ENCODE measurements at places on chromosomes 2 and 18.

DNA sequence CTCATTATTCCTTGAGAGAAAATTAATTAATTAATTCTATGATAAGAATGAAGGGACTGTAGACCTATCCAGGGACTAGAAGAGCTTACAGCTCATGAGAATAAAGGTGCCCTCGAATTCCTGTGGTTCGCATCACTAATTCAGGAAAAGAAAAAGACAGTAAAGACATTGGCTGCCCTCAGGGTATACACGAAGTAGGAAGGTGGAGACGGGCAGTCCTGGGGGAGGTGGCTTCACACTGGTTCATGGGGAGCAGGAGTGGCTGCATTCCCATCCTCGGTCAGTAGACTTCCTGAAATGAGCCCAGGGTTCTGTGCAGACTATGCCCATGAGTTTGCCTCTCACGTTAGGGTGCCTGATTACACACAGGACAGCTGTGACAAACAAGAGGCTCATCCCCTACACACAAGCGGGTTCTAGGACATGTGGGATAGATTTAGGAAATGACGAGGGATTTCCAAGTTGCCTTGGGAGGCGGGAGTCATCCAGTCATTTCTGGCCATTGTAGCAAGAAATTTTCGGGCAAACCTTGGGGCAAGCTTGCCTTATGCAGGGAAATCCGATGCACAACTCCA is 282.2 kb downstream of the CYP26B1 start:
- DNase-seq, result no peak

- DNase-seq, result no peak
Measured at GRCh38 chr2:168501466-168502065, 45.5 kb downstream of the CERS6 start.

DNA sequence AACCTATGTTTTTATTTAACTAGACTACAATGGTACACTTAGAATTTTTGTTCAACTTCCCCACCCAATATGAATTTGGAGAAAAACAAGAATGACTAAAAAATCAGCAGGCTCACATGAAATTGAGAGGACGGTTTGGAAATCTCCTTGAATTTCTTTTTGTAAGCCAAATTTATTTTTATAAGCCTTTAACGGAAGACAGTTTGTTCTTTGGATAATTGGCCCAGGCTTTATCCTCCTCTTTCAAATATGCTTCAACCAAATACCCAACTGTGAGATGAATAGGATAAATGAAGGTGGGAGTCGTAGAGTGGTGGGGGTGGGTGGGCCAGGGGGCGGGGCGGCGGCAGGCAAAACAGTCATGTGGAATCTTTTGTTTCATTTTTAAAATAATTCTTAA is 60.6 kb downstream of the FMNL2 start:
- no peak for DNase-seq

GRCh38 chr2:187873132-187873531 is 318.9 kb upstream of the TFPI start:
- no peak for DNase-seq

DNA sequence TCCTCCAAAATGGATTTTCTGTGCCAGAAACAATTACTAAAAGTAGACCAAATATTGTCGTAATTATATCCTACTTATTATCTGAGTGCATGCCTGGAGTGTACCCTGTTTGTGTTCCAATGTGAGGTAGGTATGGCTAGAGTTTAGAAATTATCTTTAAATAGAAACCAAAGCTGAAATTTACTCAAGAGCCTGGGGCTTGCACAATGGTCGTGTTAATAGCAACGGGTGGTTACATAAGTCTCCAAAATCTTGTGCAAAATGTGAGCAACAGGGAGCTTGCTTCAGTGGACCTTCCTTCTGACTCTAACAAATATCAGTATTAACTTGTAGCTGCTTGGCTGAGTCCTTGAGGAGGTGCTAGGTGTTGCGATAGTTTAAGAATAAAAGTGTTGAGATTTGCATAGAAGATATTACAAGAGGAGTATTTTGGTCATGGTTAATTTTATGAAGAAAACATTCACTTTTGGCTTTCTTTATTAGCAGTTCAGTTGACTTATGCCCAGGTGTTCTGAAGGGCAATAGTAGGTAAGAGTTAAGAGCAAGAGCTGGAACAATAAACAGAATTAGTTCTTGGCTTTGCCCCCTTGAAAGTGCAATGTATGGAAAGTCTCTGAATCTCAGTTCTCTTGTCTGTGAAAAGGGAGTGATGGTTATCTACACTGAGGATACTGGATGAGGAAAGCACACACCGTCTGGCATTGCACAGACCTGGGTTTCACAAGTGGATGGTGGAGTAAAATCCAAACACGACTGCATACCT is 4.6 kb downstream of the CXCR4 start:
- DNase-seq, result no peak

DNA sequence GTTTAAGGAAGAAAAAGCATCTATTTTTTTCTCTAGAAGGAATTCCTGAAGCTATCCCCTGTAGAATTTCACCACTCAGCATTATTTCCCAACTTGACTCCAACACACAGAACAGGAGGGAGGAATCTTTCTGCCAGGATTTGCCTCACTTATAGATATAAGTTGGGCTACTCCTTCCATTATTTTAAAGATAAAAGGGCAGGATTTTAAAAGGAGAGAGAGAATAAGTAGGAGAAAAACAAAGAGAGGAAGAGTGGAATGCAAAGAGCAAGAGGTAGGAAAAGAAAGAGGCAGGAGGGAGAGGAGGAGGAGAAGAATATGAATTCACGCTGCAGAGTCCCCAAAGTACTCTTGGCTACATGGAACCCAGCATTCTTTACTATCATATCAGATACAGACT is 182.5 kb downstream of the TCF4 start:
- DNase-seq, result no peak

DNA sequence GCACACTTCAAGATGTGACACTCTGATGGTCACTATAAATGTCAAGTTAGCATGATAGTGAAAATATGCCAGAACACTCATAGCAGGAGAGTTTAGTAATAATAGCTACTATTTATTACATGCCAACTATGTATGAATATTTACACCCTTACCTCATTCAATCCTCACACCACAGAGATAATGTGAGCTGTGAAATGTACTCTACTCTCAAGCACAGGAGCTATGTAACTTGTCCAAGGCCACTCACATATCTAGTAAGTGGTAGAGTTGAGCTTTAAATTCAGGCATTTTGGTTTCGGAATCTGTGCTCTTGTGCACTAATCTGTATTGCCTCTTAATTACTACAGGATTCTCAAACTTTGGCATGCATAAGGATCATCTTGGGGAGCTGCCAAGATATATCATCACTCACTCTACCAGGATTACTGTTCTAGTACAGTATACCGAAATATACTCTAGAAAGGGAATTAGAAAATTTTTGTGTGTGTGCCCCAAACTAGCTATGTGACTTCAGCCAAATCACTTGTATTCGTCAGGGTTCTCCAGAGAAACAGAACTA is 154.3 kb downstream of the PLCL1 start:
- DNase-seq, result no peak

DNA sequence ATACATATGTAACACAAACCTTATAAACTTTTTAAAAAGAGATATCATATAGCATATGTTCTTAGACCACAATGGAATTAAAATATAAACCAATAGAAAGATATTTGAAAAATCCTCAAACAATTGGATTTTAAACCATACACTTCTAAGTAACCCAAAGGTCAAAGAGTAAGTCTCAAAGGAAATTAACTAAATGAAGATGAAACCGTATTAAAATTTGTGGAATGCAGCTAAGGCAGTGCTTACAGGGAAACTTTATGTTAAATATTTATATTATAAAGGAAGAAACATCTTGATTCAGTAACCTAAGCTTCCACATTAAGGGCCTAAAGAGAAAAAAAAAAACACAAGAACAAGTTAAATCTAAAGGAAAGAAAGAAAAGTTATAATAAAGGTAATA is 966.1 kb downstream of the SLC4A3 start:
- no peak for DNase-seq

DNA sequence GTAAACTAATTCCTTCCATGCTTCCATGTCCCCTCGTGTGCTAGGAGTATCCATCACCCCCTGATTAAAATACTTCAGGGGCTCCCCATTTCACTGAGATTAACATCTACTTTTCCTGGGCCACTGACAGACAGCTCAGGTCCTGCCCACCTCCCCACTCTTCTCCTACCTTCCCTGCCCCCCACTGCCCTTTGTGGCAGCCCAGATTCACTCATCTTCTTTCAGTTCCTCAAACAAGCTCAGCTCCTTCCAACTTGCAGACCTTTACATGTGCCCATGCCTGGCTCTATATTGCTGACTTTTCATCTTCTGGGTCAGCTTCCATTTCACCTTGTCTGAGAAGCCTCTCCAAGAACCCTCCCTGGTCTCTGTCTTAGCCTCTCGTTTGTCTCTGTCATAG is 12.0 kb downstream of the RUFY4 start:
- no peak for DNase-seq

- DNase-seq, result peak; percentile 90
Measured at GRCh38 chr18:8787794-8788193, 82.4 kb downstream of the MTCL1 start.

DNA sequence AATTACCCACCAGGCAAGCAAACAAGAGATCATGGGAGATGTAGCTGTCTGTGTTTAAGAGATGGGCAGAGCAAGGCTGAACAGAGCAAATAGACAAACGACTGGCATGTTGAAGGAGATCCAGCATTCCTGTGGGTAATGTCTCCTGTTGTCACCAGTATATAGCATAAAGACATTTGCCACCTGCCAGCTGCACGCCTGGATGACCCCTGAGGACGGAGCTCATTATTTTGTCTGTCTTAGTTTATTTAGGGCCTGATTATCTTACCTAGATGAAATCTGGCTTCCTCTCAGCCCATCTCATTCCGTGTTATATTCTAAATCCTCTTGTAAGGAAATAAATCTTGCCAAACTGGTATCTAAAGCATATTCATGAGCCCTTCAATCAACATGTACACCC is 510.3 kb upstream of the LINC00305 start:
- DNase-seq, result no peak

DNA sequence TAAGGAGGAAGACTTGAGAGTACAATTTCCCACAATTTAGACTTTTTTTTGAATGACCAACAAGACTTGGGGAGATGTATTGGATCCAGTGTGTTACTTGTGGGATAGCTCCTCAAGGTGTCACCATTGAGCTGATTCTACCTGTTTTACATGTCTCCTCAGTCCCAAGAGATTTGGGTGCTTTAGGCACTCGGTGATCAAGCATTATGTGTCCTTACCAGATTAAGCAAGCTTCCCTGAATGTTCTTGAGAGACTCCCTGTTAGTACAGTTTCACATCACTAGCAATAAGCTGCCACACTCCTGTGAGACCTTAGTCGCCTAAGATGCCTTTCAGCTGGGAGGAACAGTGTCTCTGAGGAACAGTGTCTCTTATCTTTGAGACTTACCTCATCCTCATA is 384.3 kb upstream of the SYT4 start:
- no peak for DNase-seq

DNA sequence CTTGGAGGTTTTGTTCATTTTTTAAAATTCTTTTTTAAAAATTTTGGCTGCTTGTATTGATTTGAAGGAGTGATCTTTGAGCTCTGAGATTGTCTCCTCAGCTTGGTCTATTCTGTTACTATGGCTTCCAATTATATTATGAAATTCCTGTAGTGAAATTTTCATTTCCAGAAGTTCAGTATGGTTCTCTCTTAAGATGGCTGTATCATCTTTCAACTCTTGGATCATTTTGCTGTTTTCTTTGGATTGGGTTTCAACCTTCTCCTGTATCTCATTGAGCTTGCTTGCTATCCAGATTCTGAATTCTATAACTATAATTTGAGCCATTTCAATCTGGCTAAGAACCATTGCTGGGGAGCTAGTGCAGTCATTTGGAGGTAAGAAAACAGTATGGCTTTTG is 270.8 kb upstream of the NT5C1B start:
- no peak for DNase-seq

GRCh38 chr18:80200171-80200931 is 47.0 kb downstream of the PARD6G start:
- DNase-seq, result peak; percentile 88

DNA sequence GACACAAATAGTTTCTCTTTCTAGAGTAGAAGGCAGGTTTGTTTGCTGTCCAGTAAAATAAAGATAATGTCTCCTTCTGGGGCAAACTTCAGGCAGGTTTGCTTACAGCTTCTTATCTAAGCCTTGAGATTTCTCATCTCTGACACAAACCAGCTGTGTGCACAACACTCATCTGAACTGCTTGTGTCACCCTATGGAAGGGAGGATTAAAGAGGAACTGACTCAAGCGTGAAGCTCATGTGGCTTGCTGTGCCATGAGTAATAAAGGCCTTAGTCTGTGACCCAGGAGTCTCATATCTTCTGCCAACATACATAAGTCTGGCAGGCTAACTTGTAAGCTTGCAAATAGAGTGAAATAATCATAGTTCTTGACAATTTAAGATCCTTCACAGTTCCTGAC is 24.2 kb upstream of the CPO start:
- no peak for DNase-seq

DNA sequence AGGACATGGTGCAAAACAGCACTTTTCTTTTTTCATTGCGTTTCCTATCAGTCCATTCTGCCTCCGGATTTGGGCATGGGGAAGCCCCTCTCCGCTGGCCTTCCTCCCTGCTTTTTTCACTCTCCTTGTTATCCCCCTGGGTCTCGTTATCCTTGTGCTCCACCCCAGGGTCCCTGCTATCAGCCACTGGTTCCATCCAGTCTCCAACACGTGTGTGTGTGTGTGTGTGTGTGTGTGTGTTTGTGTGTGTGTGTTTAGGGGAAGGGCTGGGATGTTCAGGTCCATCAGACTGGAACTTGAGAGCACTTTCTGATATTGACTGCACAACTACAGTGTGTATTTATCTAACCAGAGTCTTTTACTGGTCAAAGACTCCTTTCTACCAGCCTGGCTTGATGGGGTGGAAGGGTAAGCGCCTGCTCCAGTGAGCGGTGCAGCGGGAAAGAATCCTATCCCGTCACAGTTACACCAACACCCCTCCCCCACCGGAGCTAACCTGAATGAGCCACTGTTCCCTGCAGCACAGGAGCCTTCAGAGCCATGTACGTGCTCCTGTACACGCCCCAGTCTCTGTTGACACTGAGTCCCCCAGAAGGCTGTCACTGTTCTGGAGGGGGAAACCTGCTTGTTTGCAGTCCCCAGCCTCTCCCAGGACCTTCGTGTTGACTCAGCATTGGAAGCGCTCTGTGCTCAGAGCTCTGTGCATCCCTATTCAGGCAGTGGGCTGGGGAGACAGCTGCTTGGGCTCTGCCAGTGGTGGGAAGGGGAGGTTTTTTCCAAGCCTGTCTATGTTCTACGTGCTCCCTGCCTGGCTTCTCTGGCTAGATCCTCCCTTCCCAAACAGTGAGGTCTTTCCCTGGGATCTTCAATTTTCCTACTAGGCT is 4.6 kb downstream of the INHA start:
- peak; percentile 11 for DNase-seq

Measured in pons (tissue), 1 donor.